AG09319 (cell line): ENCODE measurements at places on chromosomes 1 and 21.

DNA sequence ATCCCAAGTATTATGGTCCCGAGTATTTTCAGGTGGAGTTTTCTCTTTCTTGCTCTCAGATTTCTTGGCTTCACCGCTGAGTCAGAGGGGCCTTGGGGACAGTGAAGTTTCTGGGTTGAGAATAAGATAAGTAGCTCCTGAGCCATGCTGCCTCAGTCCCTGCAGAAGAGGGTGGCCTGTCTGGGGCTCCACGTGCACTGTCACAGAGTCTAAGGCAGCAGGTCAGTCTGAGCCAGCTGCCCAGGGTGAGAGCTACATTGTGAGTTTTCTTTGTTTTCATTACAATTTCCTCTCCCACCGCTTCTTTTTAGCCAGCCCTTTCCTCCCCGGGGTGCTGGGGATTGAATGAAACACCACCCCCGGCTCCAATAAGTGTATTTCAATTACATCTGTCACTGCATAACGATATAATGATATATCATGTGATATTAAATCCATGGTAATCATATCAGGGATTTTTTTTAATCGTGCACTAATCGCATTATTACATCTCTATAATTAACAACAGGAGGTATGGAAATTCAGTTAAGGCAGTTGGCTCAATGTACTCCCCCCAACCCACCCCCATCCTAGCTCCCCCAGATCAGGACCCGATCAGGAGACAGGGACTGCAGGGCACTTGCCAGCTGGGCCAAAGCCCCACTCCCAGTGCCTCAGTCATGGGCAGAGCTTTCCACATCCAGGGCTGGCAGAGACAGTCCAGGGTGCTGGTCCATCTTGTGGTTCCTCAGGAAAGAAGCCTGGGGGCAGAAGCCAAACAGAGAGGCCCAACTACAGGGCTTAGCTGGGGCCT, 43.7 kb downstream of the DMAP1 start:
- DNase-seq = no peak

- DNase-seq = no peak
Observed at GRCh38 chr1:23627069-23627735, 64.4 kb upstream of the RPL11 start.

GRCh38 chr1:206635978-206636345, 626 bp downstream of the DYRK3 start:
- no peak for DNase-seq

DNA sequence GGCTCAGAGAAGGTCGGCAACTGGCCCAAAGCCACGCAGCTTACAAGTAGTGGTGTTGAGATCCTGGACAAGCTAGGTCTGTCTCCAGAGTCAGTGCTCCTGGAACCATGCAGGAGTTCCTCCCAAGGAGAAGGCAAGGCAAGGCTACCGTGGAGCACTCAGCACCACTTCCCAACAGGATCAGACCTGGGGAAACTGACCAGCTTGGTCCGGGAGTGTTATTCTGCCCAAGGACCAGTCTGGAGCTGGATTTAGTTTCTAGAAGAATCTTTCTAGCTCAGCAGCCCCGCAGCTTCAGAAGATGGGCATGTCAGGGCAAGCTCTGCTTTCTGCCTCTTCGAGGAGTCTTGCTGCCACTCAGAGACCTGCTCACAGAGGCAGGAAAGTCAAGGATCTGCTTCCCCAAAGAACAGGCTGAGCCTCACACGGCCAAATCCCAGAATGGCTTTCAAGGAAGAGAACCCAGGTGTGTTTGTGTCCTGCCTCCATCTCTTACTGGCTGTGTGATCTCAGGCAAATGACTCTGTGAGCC, 302.8 kb downstream of the MATN1 start:
- DNase-seq = no peak

GRCh38 chr21:30434033-30434631, 4.1 kb downstream of the KRTAP13-4 start:
- no peak for DNase-seq

DNA sequence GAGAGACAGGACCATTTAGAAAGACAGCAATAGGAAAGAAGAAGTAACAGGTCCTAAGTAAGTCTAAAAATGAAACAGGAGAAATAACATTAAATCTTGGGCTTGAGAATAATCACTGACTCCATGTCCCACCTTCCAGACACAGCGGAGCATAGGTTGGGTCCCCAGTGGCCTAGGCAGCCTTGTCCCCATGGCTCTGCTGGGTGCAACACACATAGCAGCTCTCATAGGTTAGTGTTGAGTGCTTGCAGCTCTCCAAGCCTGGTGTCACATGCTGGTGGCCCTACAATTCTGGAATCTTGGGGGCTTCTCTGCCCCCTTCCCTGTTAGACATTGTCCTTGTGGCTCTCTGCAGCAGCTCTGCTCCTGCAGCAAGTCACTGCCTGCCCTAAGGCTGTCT, 952.8 kb upstream of the ADGRL2 start:
- DNase-seq = no peak

GRCh38 chr1:69433073-69433472, 134.6 kb upstream of the LRRC7 start:
- DNase-seq = no peak

- DNase-seq = no peak
Observed at GRCh38 chr1:47178020-47178419, 11.8 kb downstream of the PDZK1IP1 start.

GRCh38 chr21:46284077-46284644, 1.2 kb downstream of the MCM3AP start:
- DNase-seq = no peak

GRCh38 chr1:6612641-6613360, 730 bp upstream of the PHF13 start:
- no peak for DNase-seq

DNA sequence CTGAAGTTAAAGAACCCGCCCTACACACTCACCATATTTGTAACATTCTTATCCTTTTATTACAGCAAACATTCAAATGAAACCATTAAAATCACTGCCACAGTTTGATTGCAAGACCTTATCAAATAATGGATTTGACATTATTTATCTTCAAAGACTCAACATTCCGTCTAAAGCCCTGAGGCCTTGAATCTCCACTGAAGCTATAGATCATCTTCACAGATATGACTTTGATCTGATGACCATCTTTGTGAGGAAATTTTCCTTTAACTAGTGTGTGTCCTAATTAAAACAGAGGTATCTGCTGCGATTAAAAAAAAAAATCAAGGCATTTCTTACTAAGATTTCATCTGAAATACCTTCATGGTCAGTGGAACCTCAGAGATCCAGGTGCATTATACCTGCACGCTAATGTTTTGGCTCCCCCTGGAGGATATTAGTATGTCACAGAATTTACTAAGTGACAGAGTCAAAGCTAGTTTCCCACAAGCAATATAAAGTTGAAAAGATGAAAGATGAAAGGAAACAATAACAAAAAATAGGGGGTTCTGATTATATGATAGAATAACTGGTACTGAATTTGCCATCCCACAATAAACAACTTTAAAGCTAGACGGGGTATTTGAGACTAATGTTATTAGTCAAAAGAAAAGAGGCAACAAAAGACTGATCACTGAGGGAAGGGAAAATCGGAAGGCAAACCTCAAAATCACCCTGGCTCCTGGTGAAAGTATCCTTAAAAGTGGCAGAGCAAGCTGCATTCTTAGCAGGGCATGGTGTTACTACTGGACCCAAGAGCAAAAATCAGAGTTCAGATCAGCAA, 923.4 kb downstream of the NCAM2 start:
- no peak for DNase-seq

DNA sequence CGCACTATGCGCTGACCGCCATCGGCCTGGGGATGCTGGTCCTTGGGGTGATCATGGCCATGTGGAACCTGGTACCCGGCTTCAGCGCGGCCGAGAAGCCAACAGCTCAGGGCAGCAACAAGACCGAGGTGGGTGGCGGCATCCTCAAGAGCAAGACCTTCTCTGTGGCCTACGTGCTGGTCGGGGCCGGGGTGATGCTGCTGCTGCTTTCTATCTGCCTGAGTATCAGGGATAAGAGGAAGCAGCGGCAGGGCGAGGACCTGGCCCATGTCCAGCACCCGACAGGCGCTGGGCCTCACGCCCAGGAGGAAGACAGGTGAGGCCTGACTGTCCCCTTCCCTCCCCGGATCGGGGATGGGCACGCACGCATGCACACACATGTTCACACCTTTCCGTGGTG, 31.9 kb upstream of the FHAD1 start:
- DNase-seq = no peak

DNA sequence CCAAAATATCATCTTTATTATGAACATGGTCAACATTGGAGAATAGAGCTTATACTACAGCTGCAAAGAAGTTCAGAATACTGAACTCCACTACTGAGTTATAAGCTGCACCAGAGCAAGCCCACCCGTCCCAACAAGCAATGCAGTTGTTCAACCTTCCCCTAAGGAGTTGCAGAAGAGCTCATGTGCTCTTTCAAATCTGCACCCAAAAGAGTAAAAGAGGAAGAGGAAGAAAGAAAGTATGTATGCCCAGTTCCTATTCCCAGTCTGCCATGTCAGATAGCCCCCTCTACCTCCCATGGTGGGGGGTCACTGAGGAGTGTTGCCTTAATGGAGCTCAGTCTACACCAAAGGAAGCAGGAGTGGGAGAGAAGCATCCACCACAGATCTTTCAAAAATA, 6.9 kb downstream of the C1orf162 start:
- no peak for DNase-seq

DNA sequence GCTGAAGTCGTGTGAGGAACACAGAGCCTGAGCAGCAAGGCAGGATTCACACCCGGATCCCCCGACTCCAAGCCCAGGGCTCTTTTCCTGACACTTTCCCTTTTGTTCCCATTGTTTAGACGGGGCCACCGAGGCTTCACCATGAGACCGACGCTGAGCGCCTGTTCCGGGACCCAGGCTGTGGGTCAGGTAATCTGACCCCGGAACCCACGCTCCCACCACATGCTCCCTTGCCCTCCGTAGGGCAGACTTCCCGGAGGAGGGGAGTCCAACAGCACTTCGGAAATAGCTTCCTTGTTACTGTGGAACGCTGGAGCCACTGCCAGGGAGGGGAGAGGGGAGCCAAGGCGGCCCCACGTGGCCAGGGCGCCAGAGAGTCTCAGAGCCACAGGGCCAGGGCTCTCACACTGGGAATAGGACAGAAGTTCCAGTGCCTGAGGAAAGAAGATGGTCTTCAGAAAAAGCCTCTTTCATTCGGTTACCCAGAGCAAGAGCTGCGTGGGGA, 18.4 kb downstream of the RUNX3 start:
- DNase-seq = no peak

DNA sequence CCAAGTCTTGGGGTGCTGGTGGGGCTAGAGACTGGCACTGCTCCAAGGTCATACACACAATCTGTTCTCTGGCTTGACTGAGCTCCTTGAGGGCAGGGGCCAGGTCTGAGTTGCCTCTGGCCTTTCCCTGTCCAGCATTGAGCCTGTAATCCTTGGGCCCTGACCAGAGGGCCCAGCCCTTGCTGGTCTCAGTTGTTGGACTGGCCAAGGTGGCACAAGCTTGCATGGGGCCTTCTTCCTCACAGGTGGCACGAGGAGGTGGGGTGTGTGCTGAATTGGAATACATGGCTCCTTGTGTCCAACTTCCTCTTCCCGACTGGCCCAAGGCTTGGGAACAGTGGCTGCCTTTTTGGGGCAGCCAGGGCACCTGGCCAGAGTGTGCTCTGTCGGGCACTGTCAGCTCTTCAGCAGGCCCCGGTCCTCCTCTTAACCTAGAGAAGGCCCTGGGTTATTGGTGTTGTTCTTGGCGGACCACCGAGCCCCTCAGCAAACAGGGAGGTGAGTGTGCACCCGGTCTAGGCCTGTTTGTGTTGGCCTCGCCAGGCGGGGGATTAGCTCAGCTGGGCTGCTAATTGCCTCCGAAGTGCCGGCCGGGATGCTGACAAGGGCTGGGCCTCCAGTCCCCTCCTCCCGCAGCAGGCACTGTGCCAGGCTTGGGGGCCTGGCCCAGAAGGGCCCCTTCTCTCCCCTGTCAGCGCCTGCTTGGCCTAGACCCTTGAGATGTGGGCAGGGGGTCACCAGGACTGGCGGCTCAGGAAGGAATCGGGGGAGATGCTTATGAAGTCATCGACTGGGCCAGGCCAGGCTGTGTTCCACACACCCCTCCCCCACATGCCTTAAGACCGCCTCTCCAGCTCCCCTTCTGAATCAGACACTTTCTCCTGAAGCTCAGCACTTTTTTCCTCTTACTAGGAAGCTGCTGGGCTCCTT, 28.5 kb downstream of the WNT4 start:
- DNase-seq = no peak

DNA sequence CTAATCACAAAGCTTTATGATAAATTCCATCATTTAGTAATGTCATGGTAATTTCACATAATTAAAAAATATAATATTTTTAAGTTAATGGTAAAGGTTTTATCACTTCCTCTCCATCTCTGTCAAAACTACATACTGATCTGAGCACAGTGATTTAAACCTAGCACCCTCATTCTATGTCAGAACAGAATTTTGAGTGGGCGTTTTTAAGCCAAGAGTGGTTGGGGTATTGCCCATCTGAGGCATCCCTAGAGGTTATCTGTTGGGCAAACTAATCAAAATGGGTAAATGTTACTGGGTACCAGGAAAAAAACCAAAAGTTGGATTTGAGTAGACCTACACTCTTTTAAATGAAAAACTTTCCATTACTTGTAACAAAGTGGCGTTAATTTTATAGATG, 100.7 kb upstream of the GFI1 start:
- no peak for DNase-seq

DNA sequence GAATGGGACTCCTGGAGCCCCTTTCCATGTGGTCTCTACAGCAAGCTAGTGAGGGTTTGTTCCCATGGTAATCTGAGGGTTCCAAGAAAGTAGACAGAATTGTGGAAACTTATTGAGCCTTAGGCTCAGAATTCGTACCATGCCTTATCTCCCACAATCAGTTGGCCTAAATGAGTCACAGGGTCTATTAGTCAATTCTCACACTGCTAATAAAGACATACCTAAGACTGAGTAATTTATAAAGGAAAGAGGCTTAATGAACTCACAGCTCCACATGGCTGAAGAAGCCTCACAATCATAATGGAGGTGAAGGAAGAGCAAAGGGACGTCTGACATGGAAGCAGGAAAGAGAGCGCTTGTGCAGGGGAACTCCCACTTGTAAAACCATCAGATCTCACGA, 106.6 kb upstream of the CXADR start:
- no peak for DNase-seq

DNA sequence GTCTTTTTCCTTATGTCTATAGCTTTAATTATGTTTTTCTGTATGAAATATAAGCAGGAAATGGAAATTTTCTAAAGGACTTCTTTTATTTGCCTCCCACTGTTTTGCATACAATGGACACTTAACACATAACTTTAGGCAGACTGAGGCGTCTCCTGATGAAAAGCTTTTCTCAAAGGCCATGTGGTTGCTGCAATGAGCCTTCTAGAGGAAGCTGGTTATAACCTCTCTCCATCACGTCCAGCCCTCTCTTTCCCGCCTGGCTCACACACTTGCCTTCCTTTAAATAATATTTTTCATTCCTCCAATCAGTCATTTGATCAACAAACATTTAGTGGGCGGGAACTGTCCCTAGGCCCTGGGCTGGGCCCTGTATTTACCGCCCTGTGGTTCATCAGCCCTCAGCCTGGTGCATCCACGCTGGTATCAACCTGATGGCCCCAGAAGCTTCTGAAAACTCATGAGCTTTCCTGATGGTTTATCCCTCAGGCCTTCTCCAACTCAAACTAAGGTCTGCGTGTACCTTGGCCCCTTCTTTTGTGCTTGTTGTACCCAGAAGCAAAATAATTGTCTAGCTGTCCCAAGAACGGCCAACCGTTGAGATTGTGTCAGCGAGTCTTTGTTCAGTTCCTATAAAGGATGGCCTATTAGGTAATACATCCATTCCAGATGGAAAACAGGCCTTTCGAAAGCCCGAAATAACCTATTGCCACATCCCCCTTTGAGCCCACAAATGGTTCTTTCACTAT, 75.3 kb upstream of the LYST start:
- no peak for DNase-seq

GRCh38 chr1:47238935-47239592, 7.0 kb upstream of the TAL1 start:
- DNase-seq = no peak
